H7 (cell line): ENCODE measurements at places on chromosomes 12 and 14.
A peak's percentile ranks its signal among the peaks of the same experiment; 100 is the strongest.

DNA sequence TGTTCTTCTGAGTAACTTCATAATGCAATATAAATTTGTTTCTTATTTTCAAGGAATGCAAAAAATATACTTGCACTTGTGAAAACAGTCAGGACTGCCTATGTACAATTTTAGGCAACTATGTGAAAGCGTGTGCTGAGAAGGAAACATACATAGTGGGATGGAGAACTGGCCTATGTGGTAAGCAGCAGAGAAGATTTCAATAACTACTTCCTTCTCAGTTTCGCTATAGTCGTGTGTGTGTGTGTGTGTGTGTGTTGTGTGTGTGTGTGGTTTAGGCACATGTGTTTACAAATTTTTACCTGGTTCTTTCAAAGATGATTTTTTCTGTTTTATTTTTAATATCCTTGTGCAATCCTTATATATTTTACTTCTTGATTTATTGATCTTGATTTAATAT lies 211.8 kb downstream of the LRRK2 start:
- no peak for DNase-seq

GRCh38 chr12:24517000-24517399 lies 431.9 kb downstream of the BCAT1 start:
- DNase-seq: no peak

- no peak for DNase-seq
Measured at GRCh38 chr14:55077170-55078151, 26.0 kb downstream of the MAPK1IP1L start.

- DNase-seq: no peak
Measured at GRCh38 chr12:12018454-12018853, 52.3 kb upstream of the BCL2L14 start.

GRCh38 chr12:52267699-52268098 lies 6.7 kb upstream of the KRT86 start:
- no peak for DNase-seq

- DNase-seq: peak; percentile 43
Measured at GRCh38 chr14:102095871-102096568, 9.2 kb upstream of the HSP90AA1 start.

GRCh38 chr12:64610660-64611340 lies 505 bp downstream of the RASSF3 start:
- peak; percentile 90 for DNase-seq

DNA sequence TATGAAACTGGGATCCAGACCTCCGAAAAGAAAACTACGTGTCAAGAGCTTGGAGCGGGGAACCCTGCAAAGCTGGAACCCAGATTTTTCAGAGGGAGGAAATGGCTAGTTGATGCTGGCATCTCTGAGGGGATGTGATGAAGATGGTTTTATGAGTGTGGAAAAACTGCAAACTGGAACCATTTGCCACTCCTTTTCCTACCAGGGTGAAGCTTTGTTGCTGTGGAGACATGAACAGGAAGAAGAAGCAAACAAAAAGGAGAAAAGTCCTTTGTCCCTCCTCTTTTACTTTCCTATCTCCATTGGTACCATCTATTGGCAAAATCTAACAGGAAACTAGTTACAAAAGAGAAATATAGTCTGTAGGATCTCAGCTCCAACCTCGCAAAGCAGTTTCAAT lies 39.2 kb downstream of the CDK17 start:
- no peak for DNase-seq

DNA sequence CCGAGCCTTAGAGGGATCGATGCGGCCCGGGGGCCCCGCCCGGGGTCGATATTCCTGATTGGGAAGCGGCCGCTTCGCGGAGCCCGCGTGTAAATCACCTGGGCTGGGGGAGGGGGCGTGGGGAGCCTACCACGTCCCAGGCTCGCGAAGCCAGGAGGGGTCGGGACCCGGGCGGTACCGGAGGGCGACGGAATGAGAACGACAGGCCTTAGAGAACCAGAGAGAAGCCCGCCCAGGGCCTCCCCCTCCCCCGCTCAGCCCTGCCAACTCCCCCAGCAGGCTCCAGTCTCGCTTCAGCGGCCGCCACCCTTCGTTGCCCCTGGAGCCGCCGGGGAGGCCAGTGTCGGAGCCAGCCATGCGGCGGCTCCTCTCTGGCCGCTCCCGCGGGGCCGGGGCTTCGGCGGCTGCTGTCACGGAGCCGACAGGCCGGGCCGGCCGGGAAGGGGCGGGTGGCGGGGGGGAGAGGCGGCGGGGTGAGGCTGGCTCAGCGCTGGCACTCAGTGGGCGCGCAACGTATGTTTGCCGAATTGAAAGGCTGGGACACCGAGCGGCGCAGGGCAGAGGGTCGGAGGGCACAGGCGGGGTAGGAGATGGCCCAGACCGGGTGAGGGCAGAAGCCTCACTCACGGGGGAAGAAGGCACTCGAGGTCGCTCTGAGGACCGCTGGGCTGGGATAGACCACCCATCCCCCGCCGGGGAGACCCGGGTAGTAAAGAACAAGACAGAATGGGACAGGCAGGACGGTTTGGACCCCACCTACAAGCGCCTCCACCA lies 1.4 kb upstream of the DNAJC22 start:
- DNase-seq: peak; percentile 87

- DNase-seq: no peak
Measured at GRCh38 chr14:89317051-89317691, 99.9 kb downstream of the FOXN3 start.

- DNase-seq: no peak
Measured at GRCh38 chr14:47332106-47332505, 343.3 kb downstream of the MDGA2 start.

DNA sequence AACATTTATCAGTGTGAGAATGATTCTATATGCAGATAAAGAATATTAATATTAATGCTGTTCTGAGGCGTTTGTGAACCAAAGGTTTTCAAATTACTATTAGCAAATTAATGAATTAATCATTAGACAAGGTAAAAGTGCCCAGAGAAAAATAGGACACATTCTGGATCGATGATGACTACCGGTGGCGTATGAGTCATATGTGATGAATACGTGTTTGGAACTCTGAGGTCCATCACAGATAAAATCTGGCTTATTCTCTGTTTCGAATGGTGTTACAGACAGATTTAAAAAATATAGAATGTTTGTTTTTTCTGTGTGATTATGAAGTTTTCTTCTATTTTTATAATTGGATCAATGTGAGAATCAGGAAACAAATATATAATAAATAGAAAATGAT lies 79.2 kb upstream of the RTL1 start:
- DNase-seq: no peak

DNA sequence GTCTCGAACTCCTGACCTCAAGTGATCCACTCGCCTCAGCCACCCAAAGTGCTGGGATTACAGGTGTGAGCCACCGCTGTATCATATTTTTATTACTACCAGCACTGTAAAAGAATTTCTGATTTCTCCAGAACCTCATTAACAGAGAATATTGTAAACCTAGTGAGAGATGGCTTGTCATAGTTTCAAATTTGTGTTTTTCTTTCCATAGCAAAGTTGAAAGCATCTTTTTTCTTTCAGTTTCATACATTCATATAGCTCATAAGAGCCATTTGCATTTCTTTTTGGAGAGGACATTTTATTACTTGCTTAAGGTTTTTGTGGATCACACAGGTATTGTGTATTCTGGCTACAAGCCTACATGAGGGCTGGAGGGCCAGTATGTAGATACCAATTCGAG lies 58.0 kb downstream of the MIS18BP1 start:
- no peak for DNase-seq

DNA sequence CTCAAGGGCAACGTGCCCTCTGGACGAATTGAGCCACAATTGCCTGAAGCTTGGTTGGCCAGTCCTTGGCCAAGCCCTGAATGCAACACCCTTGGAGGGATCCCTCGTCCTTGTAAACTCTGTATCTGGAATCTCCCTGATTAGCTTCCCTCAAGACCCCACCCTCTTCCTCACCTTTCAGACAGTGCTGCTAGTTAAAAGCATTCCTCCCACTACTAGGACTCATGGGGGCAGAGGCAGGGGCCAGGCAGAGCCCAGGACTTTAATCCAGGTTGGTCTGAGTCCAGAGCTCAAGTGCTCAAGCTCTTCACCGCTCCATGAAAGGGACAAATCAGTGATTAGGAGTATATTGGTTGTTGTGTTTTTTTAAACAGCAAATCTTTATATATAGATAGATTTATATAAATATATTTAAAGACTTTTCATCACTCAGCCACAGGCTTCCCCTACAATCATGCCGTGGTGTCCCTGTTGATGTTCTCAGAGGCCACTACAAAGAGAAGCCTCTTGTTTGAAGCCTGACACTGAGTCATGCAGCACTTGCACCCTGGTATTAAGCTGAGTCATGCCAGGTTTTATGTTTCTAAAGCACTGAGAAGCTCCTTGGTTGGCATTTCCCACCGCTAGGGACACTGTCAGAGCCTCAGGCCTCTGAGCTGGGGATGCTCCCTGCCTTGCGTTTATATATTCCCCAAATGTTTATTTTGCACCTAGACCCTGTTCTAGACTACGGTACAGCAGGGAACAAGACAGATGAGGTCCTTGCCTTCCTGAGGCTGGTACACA lies 53.8 kb upstream of the GSC start:
- no peak for DNase-seq

- no peak for DNase-seq
Measured at GRCh38 chr12:45214749-45215418, 1.0 kb upstream of the ANO6 start.

DNA sequence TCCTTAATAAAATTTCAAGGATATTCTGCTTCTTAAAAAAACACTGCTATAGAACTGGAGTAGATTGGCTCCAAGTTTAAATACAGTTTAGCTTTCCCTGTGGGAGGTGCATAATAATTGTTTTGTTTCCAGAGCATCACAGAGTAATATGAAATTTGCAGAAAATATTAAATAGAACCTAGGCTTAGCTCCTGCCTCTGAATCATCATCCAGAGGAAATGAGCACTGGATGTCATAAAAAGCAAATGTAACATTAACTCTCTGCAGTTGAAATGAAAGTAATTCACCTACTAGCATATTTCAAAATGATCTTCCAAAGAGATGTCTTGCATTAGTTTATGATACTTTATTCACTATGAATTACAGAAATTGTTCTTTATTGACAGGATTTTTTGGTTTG lies 769.8 kb downstream of the C12orf50 start:
- DNase-seq: no peak

GRCh38 chr14:39827901-39828655 lies 395.8 kb upstream of the FBXO33 start:
- no peak for DNase-seq

DNA sequence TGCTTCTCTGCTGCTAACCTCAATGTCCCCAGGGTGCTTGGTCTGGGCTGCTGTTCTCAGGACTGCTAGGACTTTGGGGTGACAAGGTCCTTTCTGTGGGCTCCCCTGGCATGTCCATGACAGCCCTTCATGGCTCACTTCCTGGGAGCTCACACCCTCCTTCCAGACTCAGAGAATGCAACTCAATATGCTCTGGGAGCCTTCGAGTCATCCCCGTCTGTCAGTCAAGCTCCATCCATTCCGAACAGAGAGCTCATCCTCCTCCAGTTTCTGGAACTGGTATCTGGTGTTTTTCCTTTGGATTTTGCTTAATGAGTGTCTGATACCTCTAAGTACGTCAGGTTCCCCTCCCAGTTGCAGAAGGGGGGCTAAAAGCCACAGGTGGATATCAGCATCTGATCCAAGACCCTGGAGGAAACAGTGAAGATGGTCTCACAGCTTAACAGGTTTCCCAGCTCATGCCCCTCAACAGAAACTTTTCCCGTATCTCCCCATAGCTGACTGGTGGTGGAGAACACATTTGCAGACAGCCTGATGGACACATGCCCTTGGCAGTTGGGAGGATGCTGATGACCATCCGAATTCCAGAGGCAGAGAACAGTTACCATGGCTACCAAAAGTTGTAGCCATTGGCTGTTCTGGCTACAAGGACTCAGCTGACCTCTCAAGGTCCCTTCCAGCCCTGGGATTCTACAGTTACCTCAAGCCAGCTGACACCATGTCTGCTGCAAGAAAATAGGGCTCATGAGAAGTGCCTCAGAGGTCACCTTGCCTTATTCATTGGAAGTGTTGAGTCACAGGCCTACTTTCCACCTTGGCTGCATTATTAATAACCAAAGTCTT lies 9.5 kb upstream of the RAB35 start:
- no peak for DNase-seq
